ENCODE measurements at places on chromosomes 2 and 18.

DNA sequence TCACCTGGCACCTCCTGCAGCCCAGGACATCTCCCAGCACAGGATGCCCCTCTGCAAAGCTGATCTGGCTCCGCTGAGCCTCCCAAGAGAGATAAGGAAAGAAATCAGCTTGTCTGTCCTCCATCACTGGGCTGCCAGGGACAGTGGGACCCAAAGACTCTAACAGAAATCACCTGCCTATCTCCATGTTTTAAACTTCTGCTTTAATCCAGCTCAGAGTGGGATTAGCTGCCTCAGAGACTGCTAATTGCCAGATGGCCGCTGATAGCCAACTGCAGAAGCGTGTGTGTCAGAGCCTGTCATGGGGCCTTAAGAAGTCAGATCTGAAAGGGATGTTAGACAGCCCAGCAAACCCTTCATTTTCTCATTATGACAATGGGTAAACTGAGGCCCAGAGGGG, 389.4 kb upstream of the KLHL29 start:
- no peak for DNase-seq

DNA sequence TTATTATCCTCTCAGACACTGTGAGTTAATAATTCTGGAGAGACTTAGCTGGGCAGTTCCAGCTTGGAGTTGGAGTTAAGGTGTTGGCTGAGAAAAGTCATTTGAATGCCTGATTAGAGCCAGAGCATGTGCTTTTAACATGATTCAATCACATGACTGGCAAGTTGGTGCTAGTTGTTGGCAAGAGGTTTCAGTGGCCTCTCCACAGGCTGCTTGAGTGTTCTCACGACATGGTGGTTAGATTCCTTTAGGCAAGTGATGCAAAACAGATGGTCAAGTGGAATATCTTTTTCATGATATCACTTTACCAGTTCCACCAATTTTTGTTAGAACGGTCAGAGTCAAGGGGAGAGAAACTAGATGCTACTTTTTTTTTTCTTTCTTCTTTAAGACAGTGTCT, 262.7 kb upstream of the FN1 start:
- no peak for DNase-seq

- DNase-seq, result no peak
These were observed 18.7 kb downstream of the SH3BP4 start for GRCh38 chr2:234970477-234970882.

GRCh38 chr2:111944531-111945210, 46.3 kb downstream of the MERTK start:
- no peak for DNase-seq

DNA sequence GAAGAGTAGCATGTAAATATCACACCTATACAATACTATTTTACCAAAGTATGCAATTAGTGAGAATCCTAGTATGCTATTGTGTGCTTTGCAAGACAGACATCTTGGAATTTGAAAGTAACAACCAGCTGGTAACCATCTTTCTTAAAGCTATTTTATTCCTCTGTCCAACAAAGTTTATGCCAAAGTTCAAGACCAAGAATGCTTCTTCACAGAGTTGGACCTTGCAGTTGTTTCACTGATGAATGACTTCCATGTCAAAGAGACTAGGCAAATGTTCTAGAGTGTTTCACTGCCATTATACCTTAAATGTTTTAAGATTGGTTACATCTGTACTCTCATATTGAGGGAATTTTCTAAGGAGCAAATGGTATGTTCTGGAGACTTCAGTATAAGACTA, 215.2 kb upstream of the CRIM1 start:
- DNase-seq, result no peak

DNA sequence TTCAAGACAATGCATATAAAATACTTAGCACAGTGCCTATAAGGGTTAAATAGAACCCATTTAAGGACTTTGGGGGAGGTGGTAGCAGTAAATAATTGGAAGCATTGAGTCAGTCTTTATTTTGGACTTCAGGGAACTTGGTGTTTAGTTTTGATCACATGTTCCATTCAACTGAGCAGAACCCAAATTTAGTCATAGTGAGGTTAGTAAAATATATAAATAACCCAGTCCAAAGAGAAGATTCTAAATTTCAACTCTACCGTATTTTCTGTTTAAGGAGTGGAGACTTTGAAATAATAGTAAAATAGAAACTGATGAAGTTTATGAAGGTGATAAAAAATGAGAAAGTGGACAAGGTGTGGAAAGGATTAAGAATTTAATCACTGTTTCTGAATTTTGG, 19.7 kb downstream of the TWSG1 start:
- no peak for DNase-seq

GRCh38 chr2:7207631-7208030, 290.4 kb downstream of the RNF144A start:
- DNase-seq, result no peak

DNA sequence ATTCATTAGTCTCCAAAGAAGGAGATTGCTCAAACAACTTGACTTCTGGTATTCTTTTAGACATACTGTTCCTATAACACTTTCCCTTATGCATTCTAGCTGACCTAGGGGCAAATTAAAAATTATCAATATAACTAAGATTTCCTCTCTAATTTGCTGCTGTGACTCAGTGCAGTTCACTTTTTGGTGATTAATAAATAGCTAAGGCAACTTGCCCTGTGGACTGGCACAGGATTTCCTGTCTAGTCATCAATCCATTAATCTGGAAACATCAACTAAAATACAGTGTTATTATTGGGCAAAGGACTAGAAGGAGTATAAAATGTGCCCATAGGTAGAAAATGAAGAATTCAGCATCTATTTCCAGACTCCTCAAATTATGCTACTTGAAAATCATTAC, 83.5 kb upstream of the SERPINE2 start:
- DNase-seq, result no peak

GRCh38 chr2:70826696-70827350, 6.4 kb upstream of the CLEC4F start:
- no peak for DNase-seq

DNA sequence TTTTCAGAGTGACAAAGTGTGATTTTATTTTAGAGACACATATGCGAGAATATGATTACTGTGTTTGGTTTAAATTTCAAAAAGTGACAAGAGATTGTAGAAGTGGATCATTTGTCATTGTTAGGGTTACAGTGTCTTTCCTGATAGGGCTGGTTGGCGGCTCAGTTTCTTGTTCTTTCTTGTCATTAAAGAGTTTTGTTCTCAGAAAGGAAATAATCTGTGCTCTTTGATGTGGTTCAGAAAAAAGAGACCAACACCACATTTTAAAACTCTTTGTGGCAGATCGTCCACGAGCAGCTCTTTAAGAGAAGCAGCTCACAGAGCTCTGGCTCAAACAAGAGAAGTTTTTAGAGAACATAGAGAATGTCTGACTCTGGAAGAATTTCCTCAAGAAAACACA, 45.6 kb upstream of the ZNF532 start:
- DNase-seq, result no peak

DNA sequence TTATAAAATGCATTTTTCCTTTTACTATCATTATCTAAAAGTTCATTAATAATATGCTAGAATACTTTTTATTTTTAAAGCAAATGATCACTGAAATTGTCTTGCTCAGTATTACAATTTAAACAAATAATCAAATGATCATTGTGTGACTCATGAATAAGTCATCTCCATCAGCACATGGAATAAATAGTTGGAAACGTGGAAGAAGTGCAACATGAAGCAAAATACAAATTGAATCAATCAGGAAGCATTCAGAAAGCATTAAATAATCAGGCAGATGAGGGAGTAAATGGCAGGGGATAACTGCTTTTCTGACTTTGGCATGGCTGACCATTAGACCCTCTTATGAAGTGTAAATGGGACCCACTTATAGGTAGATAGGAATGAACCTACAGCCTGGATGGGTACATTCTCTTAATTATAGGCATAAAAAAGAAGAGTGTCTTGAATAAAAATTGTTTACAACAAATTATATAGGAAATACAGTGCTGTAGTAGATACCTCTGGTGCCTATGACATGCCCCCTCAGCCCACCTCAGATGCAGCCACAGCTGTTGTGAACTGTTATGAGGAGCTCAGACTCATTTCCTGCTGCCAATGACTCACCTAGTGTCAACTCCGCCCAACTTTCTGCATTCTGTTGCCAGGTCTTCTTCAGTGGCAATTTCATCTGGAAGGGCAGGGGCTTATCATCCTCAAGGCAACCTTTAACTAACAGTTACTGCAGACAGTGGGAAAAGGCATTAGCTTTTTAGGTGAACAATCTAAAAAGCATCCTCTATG, 936.0 kb downstream of the TRIB2 start:
- DNase-seq, result no peak

- no peak for DNase-seq
These were observed 2148.5 kb upstream of the PIK3C3 start for GRCh38 chr18:39806525-39806924.

- no peak for DNase-seq
These were observed 36.4 kb upstream of the SLC14A1 start for GRCh38 chr18:45687621-45688020.

- no peak for DNase-seq
These were observed 29.3 kb downstream of the COLEC11 start for GRCh38 chr2:3624059-3624794.

All from activated T-helper 1 cell treated with anti-CD3 and anti-CD28 coated beads, Interleukin-2, amount 50 U/mL, for 16 hours (primary cell).